Stimulated activated CD8-positive, alpha-beta memory T cell treated with anti-CD3 and anti-CD28 coated beads, Interleukin-7, amount 100 ng/mL, for 1 hour (primary cell): ENCODE measurements at places on chromosomes 4 and X.

DNA sequence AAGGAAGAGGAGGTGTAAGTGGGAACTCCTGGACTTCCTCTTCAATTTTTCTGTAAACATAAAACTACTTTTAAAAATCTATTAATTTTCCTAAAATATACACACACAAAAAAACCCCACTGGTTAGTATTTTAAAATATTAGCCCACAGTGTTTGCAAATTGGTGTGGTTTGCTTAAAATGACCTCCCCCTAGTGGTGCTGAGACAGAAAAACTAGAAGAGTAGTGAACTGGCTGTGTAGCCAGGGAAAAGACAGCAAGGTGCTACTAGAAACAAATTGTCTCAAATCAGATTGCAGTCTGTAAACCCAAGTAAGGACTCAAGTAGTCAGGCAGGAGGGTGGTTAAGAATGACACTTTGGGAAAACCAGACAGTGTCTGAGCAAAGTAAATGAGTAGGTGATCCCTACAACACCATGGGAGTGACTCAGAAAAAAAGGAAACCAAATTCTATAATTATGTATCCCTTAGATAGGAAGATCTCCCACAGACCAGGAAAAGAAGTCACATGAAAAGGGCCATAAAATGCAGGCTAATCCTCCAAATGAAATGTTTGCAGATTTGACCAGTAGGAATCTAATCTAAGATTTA lies 26.0 kb downstream of the AMTN start:
- no peak for DNase-seq

DNA sequence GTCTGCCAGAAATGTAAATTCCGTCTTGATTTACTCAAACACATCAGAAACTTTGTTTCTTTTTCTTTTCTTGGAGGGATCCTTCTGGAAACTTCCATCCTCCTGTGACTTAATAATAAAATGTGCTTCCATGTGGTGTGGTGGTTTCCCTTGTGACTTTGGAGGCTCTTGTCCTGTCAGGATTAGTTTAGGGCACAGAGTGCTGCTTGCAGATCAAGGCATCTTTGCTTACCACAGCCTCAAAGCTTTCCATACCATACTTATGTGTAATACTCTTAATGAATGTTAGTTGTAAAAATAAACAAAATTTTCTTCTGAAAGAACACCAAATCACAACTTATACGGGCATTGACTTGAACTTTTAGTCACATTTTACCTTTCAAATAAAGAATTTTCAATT lies 27.4 kb downstream of the GBA3 start:
- DNase-seq, result no peak

GRCh38 chrX:14497184-14497666 lies 32.1 kb upstream of the GLRA2 start:
- no peak for DNase-seq

DNA sequence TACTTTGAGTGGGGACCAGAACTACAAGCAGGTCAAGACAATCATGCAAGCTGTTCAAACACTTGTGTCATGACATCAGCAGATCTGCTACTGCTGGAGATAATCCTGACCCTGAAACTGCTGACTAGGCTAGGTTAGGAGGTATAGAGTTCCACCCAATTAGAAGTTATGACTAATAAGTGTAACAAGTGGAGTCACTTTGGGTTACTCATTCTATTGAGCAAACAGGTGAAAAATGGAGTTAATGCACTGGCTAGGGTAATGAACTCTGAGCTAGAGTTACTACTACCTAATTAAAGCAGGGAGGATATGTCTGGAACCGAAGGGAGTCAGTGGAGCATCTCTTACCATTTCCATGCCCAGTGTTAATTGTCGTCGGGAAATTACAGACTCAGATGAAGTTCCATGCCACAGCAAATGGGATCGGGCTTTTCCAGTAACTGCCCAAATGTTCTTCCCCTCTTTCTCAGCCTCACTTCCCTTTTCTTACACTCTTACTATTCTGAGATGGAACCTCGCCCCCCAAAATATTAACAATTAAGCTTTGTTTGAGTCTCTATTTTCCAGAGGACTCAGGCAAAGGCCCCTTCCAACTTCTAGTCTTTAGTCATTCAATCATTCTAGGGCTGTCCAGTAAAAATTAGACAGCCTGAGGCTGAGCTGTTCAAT lies 19.8 kb upstream of the MANBA start:
- no peak for DNase-seq

DNA sequence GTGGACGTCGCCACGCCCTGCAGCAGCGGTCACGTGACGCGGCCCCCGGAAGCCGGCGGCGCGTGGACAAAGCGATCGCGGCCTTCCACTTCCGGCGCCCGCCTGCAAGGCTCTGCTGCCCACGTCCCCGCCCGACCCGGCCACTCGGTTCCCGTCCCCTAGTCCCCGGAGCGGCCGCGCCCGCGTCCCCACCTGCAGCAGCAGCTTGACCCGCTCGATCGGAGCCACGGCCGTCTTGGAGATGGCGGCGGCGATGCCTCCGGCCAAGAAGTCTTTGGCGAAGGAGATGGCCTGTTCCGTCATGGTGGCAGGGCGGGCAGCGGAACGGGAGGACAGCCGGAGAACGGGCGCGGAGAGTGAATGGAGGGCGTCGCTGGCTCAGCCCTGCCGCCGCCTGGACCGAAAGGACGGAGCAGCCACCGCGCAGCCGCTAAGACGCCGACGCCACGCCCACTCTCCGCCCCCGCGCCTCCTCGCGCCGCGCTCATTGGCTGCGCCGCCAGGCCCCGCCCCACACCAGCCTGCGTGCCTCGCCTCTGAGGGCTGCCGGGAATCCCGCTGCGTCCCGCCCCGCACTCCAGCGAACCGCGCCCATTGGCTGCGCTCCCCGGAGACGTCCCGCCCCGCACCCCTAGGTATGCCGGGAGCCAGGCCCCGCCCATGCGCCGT lies at the start of gene SLC25A6:
SLC25A6 (minus strand) TSS at position 407 of the 669 bp plus-strand sequence; CDS start at position 303, 104 bp downstream.
- peak; percentile 98 for DNase-seq

GRCh38 chr4:110487873-110488272 lies 11.9 kb downstream of the ENPEP start:
- DNase-seq, result no peak

GRCh38 chrX:70973221-70973620 lies 42.3 kb upstream of the SLC7A3 start:
- no peak for DNase-seq

- no peak for DNase-seq
These were observed 61.0 kb upstream of the SMIM10 start for GRCh38 chrX:134929808-134930207.

GRCh38 chr4:153159016-153159415 lies 45.2 kb upstream of the TRIM2 start:
- DNase-seq, result no peak

- no peak for DNase-seq
These were observed 11.5 kb upstream of the CCDC149 start for GRCh38 chr4:24924309-24924781.

DNA sequence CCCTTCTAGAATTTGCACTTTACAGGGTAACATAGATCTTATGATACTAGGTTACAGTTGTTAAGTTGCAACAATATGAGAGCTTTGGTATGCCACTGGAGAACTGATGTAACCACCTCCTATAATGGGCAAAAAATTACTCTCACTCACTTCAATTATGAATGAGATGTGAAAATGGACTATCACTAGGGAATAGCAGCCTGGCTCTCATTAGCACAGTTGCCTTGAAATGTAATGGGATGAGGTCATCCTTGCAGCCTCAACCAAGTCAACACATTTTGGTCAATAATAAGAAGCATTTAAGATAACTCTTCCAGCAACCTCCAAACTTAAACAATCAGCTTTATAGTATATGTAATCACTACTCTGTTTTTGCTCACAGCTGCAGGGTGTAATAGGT lies 69.4 kb downstream of the TBC1D9 start:
- no peak for DNase-seq

DNA sequence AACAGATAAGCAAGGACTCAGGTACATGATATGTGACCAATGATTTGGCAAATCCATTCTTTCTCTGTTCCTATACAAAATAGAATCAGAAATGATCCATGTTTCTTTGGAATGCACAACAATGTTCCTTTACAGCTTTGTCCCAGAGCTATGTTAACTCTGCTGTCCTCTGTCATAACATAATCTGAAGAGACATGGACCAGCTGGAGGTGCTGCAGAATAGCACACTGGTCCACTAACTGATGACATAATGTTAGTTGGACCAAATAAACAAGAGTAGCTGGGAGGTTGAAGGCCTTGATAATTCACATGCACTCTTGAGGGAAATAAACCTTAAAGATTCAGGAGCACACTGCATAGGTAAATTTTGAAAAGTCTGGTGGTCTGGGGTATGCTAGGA lies 23.0 kb upstream of the DHX15 start:
- DNase-seq, result no peak
